ENCODE measurements at places on chromosomes 6 and 20.
A peak's percentile ranks its signal among the peaks of the same experiment; 100 is the strongest.

DNA sequence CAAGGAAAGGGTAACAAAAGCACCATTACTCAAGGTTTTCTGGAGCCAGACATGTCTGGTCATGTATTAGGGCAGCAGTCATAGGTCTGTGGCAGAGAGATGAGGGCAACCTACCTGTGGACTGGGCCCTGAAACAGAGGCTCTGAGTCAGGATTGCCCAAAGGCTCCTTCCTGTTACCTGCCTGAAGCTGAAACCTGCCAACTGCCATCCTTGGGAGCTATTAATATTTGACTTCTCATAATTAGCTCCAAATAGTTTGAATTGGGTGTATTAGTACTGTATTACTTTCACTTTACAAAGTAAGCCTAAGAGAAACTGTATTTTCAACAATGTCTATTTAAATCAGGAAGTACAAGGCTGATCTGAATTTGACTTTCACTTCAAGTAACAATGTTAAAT is 72.0 kb upstream of the TBX18 start:
- DNase-seq: no peak

- DNase-seq: no peak
Observed at GRCh38 chr20:11018668-11019170, 344.9 kb upstream of the JAG1 start.

DNA sequence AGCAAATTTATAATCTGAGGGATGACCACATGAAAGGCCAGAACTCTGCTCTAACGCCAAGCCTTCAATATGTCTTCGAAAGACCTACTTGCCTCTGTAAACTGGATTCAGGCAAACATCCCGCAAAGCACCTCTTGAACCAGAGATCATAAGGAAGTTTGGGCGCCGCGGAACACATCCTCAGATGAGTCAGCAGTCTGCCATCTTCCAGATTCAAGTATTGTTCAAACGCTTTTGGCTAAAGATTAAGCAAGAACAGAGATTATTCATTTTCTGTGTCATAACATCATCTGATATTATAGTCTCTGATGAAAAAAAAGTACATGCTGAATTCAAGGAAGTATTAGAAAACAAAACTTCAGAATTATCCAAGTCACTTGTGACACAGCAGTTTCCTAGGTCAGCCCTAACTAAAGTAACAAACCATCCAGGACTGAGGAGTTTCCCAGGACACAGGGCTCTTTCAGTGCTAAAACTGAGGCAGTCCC is 20.8 kb downstream of the TBC1D7 start:
- no peak for DNase-seq

- DNase-seq: no peak
Observed at GRCh38 chr6:111242452-111242851, 155.1 kb downstream of the SLC16A10 start.

DNA sequence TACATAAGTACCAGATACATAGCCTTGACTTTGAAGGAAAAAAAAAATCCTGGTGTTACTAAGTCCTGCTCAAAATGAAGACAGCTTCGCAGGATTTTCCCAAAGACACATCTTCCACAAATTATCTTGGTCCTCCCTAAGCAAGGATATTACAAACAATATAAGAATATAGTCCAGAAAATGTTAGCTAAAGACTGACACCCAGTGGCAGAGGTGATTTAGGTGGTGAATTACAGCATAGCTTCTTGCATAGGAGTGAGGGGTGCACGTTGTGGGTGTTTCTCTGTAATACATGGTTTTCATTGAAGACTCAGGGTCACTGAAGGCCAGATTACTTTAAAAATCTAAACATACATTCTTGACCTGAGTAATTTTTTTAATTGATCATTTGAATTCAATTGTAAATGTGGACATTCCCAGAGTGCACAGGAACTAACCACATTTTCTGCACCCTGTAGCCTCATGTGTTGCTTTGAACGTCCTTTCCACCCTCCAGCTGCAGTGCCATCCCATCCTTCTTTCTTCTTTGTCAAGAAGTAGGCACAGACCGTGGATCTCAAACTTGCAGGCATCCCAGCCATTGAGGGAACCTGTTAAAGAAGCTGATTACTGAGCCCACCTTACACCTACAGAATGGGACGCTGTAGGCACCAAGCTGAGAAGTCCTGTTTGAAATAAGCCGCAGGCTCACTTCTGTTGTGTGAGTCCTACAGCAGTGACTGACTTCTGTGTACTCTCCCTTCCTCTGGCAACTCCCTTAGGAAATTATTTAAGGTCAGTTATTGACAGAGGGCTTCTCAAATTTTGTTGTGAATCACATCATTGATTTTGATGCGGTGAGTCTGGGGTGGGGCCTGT is 102.6 kb downstream of the PERP start:
- DNase-seq: no peak

DNA sequence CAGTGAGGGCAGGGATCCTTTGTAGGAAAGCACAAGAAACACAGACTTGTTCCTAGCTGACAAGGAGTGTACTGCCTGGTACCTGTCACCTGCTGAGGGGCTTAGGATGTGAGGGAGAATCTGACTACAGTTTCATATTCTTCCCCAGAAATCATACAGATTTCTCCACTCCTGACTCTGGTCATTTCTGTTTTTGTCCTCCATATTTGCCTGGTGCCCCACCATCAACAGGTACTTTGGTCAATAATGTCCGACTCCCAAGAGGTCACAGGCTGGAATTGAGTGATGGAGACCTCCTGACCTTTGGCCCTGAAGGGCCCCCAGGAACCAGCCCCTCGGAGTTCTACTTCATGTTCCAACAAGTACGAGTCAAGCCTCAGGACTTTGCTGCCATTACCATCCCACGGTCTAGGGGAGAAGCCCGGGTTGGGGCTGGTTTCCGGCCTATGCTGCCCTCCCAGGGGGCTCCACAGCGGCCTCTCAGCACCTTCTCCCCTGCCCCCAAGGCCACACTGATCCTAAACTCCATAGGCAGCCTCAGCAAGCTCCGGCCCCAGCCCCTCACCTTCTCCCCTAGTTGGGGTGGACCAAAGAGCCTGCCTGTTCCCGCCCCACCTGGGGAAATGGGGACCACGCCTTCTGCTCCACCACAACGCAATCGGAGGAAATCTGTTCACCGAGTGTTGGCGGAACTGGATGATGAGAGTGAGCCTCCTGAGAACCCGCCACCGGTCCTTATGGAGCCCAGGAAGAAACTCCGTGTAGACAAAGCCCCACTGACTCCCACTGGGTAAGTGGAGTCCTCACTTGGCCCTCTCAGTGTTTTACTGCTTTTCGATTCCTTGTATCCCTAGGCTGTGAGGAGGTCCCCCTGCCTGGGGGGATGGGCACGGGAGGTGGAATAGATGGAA is 3.1 kb downstream of the TCF19 start:
- DNase-seq: no peak

DNA sequence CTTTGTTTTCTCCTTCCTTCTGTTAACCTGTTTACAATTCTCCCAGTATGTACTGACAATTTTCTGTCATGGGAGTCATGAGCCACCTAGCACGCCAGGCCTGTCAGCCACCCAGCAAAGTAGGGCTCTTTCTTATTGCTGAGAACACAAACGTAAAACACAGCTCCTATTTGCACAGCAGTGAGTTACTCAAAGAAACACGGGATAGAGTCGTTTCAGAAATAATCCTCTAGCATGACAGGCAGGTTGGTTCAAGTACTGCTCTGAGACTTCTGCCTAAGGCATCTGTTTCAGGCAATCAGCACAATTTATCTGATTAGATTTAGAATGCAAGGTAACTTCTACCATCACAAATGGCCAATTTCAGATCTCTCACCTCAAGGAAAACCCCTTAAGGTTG is 88.8 kb downstream of the CD24 start:
- DNase-seq: no peak

DNA sequence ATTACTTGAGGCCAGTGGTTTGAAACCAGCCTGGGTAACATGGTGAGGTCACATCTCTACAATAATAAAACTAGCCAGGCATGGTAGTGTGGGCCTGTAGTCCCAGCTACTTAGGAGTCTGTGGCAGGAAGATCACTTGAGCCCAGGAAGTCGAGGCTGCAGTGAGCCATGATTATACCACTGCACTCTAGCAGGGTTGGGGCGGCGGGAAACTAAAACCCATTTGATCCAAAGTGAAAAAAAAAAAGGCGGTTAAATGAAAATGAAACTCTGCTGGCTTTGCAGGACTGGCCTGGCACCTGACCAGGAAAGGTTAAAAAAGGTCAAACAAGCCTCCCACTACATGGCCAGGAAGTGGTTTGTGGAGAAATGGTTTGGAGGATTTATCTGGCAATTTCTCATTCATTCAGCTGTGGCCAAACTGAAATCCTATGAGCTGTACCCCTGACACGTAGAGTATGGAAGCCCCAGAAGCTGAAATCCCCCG is 36.6 kb downstream of the MTRES1 start:
- no peak for DNase-seq

- no peak for DNase-seq
Observed at GRCh38 chr6:13661647-13662046, 46.5 kb downstream of the NOL7 start.

- DNase-seq: no peak
Observed at GRCh38 chr6:144053601-144054000, 41.8 kb downstream of the SF3B5 start.

GRCh38 chr6:32472781-32473375 is 33.2 kb downstream of the HLA-DRA start:
- no peak for DNase-seq

DNA sequence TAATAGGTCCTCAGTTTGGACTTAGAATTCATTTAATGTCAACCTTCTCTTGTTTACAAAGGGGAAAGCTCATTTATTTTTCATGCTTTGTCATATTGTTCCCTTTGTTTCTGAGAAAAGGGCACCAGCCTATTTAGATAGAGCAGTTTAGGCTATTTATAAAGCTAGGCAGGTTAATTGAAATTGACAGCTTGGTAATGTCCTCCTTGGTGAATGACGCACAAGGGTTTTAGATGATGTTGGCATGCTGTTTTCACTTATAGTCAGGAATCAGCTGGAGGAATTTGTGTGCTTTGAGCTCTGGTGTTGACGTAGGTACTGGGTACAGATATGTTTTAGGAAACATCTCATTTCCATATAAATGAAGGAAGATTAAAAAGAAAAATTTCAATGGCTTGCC is 45.2 kb downstream of the BCKDHB start:
- DNase-seq: no peak

- DNase-seq: peak; percentile 71
Observed at GRCh38 chr20:50346374-50347283, 156.0 kb downstream of the CEBPB start.

DNA sequence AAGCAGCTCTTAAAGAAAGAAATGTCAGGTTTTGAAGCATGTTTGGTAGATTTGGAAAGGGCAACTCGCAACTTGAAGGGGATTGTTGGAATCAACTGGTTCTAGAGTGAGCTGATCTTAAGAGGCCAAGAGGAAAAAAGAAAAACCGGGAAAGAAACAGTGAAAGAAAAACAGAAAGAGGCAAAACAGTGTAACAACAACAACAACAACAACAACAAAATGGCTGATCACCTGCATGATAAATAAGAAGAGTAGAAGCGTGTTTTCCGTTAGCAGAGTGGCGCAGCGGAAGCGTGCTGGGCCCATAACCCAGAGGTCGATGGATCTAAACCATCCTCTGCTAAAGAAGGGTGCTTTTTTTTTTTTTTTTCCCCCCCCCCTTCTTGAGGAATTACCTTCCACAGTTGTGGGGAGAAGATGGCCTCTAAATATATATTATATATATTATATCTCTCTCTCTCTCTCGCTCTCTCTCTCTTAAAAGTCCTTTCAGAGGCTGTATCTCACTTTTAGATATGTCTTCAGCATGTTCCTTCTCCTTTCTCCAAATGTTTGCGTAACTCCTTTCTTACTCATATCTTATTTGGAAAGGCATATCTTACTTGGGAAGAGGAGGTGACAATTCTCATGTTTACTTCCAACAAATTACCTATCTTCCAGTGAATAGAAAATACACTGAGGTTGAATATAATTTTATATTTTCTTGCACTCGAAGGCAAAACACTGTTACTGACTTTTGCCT is 134.4 kb downstream of the OR2B2 start:
- DNase-seq: no peak

- DNase-seq: no peak
Observed at GRCh38 chr20:60669211-60669610, 582.9 kb upstream of the CDH4 start.

GRCh38 chr6:134394208-134394607 is 76.3 kb upstream of the SGK1 start:
- no peak for DNase-seq

DNA sequence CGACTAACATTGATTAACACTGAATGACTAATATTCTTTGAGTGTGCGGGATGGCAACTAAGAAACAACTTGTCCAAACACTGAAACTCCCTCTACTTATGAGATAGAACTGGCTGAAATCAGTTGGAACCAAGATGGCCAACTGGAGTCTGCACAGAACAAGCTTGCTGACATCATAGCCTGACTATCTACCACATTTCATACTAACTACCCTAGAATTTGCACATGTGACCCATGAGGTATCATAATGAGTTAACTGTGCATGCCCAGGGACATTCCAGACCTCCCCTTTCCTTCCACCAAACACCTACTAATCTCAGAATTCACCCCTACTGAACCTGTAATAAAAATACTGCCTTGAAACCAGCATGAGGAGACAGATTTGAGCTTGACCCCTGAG is 43.2 kb downstream of the PHIP start:
- DNase-seq: no peak

GRCh38 chr6:115610696-115611095 is 450.0 kb downstream of the FRK start:
- DNase-seq: no peak

DNA sequence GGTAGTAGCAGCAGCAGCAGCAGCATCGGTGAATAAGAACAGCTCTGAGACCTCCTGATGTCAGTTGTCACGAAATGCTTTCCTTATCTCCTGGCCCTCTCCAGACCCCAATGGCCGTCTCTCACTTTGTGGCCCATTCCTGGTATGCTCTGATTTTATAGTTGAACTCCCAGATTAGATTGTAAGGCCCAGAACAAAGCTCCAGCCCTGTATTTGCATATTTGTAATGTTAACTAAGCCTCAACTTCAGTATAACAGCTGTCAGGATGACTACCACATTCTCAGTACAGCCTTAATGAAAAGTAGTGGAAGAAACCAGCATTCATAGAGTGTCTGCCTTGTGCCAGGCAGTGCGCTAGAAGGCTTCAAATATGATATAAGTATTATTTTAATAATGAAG is 180.9 kb downstream of the SASH1 start:
- DNase-seq: no peak

- DNase-seq: no peak
Observed at GRCh38 chr20:18513208-18513607, 5.5 kb downstream of the SEC23B start.

DNA sequence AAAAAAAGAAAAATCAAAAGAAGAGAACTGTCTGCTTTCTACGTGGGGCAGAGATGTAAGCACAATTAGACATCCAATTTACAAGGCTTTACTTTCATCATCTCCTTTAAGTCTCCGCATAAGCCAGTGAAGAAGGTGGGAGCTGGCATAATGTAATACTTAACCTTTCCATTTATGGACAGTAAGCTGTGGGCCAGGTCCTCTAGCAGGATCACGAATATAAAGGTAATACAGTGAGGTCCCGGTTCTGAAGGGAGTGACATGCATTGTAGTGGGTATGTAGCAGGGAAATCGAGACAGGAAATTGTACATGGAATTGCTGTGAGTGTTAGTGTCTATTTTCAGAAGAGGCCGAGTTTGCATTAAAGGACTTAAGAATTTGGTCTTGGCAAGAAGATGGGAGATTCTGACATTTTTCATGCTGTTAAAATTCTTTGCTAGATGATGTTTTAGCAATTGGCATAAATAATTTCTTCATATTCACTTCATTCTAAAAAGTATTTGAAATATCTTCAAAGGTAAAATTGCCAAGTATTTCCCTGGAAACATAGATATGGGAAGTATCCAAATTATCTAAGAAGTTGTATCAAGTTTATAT is 20.4 kb upstream of the POPDC3 start:
- no peak for DNase-seq

GRCh38 chr20:49811825-49812506 is 662 bp upstream of the SLC9A8 start:
- no peak for DNase-seq
